ENCODE measurements at places on chromosomes 12 and 14.
A peak's percentile ranks its signal among the peaks of the same experiment; 100 is the strongest.

- no peak overlapping the region for H3K27ac ChIP-seq
- H3K4me1 ChIP-seq, result no peaks in the 10 kb centered on the region
- DNase-seq, result no peak
- no peaks in the 10 kb centered on the region for H3K36me3 ChIP-seq
These were observed 2.9 kb downstream of the SERPINA6 start for GRCh38 chr14:94320243-94320642.

- H3K27ac ChIP-seq, result no peak overlapping the region
- no peak overlapping the region for H3K4me3 ChIP-seq
- no peaks in the 10 kb centered on the region for H3K36me3 ChIP-seq
- DNase-seq, result no peak
These were observed 5.8 kb upstream of the NEMF start for GRCh38 chr14:49858383-49858782.

- H3K4me1 ChIP-seq, result no peaks in the 10 kb centered on the region
- H3K27me3 ChIP-seq, result no peaks in the 10 kb centered on the region
- H3K27ac ChIP-seq, result no peak overlapping the region
- H3K4me3 ChIP-seq, result no peak overlapping the region
- no peak for DNase-seq
These were observed 34.9 kb upstream of the JDP2 start for GRCh38 chr14:75392686-75393641.

DNA sequence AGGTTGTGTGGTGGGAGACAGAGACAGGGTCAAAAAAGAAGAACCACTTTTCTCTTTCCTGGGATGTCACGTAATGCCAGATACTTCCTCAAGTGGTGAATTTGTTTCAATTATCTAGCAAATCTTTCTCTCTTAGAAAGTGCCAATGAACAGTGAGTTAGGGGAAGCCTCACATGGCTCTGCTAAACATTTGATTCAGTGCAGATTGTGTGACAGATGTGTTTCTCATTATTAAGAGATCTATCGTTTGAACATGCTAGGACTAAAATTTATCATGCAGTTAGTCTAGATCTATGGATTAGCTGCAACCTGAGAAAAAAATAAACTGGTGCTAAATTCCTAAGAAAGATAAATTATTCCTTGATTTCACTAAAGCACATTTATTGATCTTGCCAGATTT, 247.8 kb downstream of the MDGA2 start:
- no peaks in the 10 kb centered on the region for H3K4me1 ChIP-seq
- H3K27me3 ChIP-seq, result no peaks in the 10 kb centered on the region
- no peak for DNase-seq
- no peak overlapping the region for H3K4me3 ChIP-seq
- no peak overlapping the region for H3K27ac ChIP-seq
- no peaks in the 10 kb centered on the region for H3K36me3 ChIP-seq

GRCh38 chr12:55666508-55666907, 29.8 kb downstream of the OR10P1 start:
- DNase-seq, result no peak
- H3K36me3 ChIP-seq, result no peaks in the 10 kb centered on the region
- no peak overlapping the region for H3K4me3 ChIP-seq
- H3K4me1 ChIP-seq, result no peaks in the 10 kb centered on the region
- no peak overlapping the region for H3K27ac ChIP-seq

DNA sequence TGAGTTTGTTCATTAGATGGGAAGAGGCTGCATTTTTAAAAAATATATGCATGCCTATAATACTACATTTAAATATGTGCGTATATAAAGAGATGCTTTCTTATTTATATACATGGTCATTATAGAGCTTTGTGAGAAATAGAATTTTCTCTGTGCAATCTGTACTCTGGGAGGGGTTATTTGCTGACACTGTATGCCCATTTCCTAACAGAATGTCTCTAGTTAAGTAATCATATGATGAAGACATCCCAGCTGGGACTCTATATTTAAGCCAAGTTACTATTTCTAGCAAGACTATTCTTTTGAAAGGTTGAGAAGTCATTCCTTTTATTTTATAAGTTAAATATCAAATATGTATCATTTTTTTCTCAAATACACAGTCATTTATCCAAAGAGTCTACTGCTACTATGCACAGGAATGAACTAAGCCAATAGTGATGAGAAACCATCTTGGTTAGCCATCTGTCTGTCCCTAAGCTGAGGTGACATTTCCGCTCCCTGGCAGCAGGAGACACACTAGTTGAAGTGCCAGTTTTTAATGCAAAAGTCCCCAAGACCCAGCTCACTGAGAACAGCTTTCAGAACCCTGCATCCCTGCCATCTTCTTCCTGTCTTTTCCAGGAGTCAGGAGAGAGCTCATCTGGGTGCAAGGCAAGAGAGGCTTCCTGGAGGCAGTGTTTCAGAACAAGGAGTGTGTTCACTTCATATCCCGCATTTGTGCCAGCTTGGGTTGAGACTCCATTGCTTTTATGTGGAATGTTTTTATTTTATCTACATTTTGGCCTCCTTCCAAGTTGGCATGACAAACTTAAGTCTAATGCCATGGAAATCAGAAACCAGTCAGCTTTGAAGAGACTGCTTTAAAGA, 69.5 kb downstream of the TMEM132C start:
- H3K36me3 ChIP-seq, result no peaks in the 10 kb centered on the region
- H3K4me3 ChIP-seq, result no peak overlapping the region
- no peak overlapping the region for H3K27ac ChIP-seq
- DNase-seq, result no peak
- no peaks in the 10 kb centered on the region for H3K27me3 ChIP-seq

DNA sequence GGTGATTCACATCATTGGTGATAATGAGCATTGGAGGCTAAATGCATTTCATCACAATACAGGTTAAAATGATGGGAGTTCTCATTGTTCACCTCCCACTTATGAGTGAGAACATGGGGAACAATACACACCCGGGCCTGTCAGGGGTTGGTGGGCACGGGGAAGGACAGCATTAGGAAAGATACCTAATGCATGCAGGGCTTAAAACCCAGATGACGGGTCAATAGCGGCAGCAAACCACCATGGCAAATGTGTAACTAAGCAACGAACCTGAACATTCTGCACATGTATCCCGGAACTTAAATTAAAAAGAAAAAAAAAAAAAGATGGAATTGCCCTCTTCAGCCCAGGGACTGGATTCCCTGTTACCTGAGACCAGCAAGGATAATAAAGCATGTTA, 2.3 kb upstream of the LUM start:
- no peaks in the 10 kb centered on the region for H3K36me3 ChIP-seq
- DNase-seq, result no peak
- H3K4me1 ChIP-seq, result no peaks in the 10 kb centered on the region

DNA sequence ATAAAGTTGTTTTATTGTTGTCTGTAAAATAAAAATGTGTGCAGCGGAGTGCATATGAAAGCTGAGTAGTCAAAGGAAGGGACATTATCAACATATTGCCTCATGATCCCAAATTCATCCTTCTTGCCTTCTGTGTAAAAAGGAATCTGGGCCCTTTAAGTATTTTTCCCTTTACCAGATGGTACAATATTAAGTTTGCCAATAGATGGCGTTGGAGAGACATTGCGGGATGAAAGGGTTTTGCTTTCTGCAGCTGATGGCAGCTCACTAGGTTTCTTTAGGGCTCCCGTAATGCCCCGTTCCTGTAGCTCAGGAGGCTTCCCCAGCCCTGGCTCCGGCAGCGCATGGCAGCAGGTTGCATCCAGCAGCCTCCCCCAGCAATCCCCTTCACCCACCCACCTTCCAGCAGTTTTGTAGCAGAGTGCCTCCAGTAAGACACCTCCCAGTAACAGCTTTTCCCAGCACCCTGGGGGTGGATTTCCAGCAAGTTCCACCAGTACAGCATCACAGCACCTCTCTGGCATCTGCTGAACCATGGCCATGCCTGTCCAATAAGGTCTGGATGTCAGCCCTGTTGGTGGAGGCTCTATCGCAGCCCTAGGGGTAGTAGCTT, 354.4 kb downstream of the MED13L start:
- H3K27ac ChIP-seq, result no peak overlapping the region
- H3K4me1 ChIP-seq, result no peaks in the 10 kb centered on the region
- no peaks in the 10 kb centered on the region for H3K27me3 ChIP-seq
- H3K4me3 ChIP-seq, result no peak overlapping the region
- DNase-seq, result no peak

- H3K4me3 ChIP-seq, result no peak overlapping the region
- no peak for DNase-seq
- no peaks in the 10 kb centered on the region for H3K4me1 ChIP-seq
- no peaks in the 10 kb centered on the region for H3K27me3 ChIP-seq
These were observed 34.8 kb downstream of the IL31 start for GRCh38 chr12:122139266-122139665.

GRCh38 chr14:104968153-104968527, 10.0 kb downstream of the AHNAK2 start:
- H3K27ac ChIP-seq, result peak overlapping the region; percentile 99
- H3K27me3 ChIP-seq, result no peaks in the 10 kb centered on the region

GRCh38 chr12:120668091-120668867, 18.7 kb upstream of the MLEC start:
- H3K4me1 ChIP-seq, result no peaks in the 10 kb centered on the region
- no peak overlapping the region for H3K4me3 ChIP-seq
- no peak for DNase-seq
- no peak overlapping the region for H3K27ac ChIP-seq
- no peaks in the 10 kb centered on the region for H3K27me3 ChIP-seq

GRCh38 chr12:128813392-128813791, 10.4 kb downstream of the SLC15A4 start:
- no peaks in the 10 kb centered on the region for H3K36me3 ChIP-seq
- no peaks in the 10 kb centered on the region for H3K27me3 ChIP-seq
- H3K27ac ChIP-seq, result no peak overlapping the region
- no peak for DNase-seq
- H3K4me3 ChIP-seq, result no peak overlapping the region

DNA sequence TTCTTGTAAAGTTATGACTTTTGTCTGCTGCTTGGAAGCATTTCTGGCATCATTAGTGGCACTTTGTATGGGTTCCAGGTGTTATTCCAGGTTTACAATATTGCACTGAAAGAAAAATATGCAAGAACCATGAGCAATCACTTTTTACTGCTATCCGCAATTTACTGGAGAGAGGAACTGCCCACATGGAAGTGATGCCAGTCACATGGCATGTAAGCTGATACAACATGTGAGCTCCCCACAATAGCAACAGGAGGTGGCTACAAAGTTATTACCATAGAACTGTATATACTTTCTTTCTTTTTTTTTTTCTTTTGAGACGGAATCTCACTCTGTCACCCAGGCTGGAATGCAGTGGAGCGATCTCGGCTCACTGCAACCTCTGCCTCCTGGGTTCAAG, 1012.1 kb downstream of the BCL11B start:
- no peaks in the 10 kb centered on the region for H3K27me3 ChIP-seq
- no peak overlapping the region for H3K27ac ChIP-seq
- DNase-seq, result no peak
- no peaks in the 10 kb centered on the region for H3K4me1 ChIP-seq
- H3K36me3 ChIP-seq, result no peaks in the 10 kb centered on the region

DNA sequence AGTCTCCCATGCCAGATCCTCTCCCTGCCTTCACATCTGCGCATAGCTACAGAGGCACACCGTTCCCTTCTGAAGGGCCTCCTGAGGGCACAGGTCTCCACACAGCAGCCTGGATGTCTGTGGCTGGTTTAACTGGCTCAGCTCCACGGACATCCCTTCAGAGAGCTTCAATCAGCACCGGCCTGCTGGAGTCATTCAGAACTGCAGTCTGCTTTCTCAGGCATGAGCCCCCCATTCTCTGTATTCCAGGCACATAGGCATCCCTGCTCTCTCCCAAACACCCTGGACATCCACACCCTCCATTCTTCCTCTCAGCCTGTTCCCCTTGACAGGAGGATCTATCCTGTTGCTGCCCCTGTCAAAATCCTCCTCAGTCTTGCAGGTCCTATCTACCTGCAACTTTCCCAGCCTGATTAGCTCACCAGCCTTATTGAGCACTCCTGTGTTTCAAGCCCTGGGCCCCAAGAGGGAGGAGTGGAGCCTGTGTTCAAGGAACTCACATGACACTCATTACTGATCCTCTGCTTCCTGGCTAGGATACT, 2.9 kb upstream of the DHRS2 start:
- no peaks in the 10 kb centered on the region for H3K27me3 ChIP-seq
- H3K4me1 ChIP-seq, result no peaks in the 10 kb centered on the region
- no peak for DNase-seq
- no peak overlapping the region for H3K4me3 ChIP-seq
- no peaks in the 10 kb centered on the region for H3K36me3 ChIP-seq
- no peak overlapping the region for H3K27ac ChIP-seq

DNA sequence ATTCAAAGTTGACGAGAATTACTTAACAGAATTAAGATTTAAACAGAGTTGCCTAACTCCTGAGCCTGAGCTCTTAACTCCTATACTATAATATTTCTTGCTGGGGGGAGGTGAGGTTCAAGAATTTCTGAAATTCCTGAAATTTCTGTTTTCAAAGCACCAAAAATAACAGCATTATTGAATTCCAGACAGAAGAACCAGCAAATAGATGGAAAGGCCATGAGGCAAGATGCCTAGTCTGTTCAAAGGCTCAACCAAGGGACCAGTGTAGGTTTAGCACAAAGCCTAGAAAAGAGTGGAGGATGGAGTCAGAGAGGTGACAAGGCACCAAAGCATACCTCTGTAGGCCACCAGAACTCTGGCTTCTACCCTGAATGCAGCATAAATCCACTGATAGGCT, 76.4 kb downstream of the PPP1R12A start:
- no peak for DNase-seq
- no peak overlapping the region for H3K4me3 ChIP-seq
- no peaks in the 10 kb centered on the region for H3K27me3 ChIP-seq
- H3K36me3 ChIP-seq, result no peaks in the 10 kb centered on the region
- no peaks in the 10 kb centered on the region for H3K4me1 ChIP-seq

DNA sequence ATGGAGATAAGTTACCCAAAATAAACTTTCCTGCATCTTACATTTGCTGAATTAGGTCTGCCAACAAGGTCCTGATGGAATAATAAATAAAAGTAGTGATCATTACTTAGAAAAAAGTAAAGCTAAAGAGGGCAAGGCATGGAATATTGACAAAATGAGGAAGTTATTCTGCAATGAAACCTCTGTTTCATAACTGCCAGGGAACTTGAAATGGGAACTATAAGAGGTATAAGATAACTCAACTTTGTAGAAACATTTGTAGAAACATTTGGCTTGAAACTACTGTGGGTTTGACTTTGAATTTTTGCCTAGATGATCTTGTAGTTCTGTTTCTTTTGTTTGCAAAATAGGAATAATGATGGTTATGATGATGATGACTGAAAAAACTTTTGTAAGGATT, 18.7 kb upstream of the YBX3 start:
- H3K4me3 ChIP-seq, result no peak overlapping the region
- no peaks in the 10 kb centered on the region for H3K36me3 ChIP-seq
- H3K27me3 ChIP-seq, result no peaks in the 10 kb centered on the region
- H3K4me1 ChIP-seq, result no peaks in the 10 kb centered on the region
- DNase-seq, result no peak

DNA sequence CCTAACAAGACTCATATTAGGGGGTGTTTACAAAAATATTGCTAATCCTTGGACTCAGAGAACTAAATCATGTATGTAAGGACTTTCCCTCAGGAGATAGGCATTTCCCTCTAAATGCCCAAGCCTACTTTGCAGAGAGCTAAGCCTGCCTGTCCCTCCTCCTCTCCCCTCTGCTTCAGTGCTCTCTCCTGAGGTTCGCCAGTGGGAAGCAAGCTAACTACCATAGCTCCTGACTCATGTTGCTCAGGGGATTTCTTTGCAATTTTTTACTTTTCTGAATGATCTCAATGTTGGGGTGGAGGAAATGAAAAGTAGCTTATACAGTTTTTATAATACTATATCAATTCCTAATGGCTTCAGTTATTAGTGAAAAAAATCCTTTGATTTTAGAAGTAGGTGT, 29.6 kb downstream of the IFT43 start:
- no peaks in the 10 kb centered on the region for H3K36me3 ChIP-seq
- H3K4me1 ChIP-seq, result peaks cover 6% of the 10 kb centered on the region
- H3K27me3 ChIP-seq, result no peaks in the 10 kb centered on the region
- no peak overlapping the region for H3K27ac ChIP-seq
- no peak for DNase-seq
